Caudate nucleus (tissue), 63 donors: ENCODE measurements at places on chromosomes 5 and 9.

GRCh38 chr5:144369006-144369405, 198.3 kb downstream of the KCTD16 start:
- no peak for DNase-seq

DNA sequence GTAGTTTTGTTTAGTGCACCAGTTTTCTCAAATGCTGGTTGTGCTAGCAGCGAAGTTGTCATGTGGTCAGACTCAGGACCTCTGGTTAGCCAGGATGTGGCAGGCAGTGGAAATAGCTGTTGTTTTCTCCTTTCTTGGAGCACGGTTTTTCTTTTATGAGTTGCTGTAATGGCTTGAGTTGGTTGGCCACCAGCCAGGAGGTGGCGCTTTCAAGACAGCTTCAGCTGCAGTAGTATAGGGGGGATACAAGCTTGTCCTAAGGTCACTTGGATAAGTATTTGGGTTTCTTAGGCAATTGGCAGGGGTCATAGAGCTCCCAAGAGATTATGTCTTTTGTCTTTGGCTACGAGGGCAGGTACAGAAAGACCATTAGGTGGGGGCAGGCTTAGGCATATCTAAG, 274.2 kb upstream of the TARS1 start:
- DNase-seq = no peak

DNA sequence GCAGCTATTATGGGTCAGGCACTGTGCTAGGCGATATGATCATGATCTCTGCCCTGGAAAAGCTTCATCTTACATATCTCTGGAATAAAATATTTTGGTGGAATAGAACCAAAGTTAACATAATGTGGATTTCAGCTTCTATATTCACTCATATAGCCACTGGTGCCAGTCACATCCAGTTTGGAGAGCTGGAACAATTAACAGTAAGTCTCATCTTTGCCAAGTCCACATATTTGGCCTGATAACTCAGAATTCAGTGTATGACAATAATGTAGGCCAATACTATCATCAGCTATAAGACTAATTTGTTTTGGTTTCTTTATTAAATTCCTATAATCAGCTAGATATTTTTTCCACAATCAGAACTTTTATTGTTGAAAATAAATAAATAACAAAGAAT, 5.9 kb upstream of the FAM13B start:
- no peak for DNase-seq

- DNase-seq = no peak
Observed at GRCh38 chr9:70902171-70902570, 219.2 kb downstream of the TRPM3 start.

GRCh38 chr9:2559192-2560152, 62.1 kb upstream of the VLDLR start:
- peak; percentile 18 for DNase-seq

- no peak for DNase-seq
Observed at GRCh38 chr5:8710426-8710930, 835.4 kb downstream of the SEMA5A start.

GRCh38 chr9:96453625-96454024, 3.7 kb downstream of the HABP4 start:
- no peak for DNase-seq

- no peak for DNase-seq
Observed at GRCh38 chr9:104915049-104915448, 12.9 kb downstream of the ABCA1 start.

GRCh38 chr5:16383544-16384052, 82.0 kb downstream of the ZNF622 start:
- no peak for DNase-seq

DNA sequence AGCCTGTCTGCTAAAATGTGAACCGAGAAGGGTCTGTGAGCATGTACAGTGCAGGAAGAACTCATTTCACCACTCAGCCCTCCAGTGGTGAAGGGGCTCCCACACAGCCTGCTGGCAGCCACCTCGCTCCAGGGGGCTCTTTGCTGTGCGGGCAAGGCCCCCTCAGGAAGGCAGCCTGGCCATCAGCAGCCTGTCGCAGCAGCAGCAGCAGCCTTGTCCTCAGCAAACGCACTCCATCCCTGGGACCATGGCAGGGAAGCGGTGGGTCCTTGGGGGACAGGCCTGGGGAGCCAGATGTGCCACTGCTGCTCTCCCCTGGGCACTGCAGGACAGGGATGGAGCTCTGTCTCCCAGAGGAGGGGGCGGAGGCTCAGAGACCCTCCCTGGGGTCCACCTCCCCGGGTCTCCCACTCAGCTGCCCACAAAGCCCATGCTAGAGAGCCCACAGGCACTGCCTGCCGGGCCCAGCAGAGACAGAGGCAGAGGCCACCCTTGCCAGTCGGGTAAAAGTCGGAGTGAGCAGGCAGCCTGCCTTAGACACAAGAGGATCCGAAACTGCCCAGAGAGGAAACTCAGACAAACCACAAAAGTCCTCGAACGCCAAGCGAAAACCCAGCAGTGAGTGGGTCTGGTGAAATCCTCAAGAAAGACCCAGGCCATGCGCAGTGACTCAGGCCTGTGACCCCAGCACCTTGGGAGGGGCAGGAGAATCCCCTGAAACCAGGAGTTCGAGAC, 8.0 kb downstream of the BRD3 start:
- no peak for DNase-seq

DNA sequence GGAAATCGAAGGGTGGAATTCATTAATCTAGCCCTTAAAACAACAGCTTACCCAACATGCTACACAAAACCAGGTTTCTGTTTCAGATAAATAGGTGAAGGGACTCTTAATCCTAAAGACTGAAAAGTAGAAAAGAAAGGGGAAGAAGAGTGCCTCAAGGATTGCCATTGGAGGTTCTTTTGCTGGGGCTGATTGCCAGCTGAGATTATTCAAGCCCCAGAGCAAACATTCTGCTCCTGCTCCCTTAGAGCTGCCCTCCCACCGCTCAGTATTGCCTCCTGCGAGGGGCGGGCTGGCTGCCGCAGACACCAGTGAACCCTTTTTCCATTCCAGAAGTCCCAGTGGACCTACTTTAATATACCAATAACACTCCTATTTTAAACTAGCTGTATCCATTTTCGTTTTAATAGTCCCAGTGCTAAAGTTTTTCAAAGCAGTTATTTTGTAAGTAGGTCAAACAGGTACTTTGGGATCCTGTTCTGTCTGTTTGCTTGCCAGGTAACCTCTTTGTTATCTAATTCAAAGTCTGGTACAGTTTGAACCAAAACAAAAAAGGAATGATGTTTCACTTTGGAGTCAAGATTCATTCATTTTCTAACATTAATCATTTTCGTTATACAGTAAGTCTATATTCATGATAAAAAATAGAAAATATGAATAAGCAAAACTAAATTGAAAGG, 38.6 kb downstream of the HMGCS1 start:
- DNase-seq = no peak

GRCh38 chr9:10026443-10026984, 586.3 kb downstream of the PTPRD start:
- no peak for DNase-seq

DNA sequence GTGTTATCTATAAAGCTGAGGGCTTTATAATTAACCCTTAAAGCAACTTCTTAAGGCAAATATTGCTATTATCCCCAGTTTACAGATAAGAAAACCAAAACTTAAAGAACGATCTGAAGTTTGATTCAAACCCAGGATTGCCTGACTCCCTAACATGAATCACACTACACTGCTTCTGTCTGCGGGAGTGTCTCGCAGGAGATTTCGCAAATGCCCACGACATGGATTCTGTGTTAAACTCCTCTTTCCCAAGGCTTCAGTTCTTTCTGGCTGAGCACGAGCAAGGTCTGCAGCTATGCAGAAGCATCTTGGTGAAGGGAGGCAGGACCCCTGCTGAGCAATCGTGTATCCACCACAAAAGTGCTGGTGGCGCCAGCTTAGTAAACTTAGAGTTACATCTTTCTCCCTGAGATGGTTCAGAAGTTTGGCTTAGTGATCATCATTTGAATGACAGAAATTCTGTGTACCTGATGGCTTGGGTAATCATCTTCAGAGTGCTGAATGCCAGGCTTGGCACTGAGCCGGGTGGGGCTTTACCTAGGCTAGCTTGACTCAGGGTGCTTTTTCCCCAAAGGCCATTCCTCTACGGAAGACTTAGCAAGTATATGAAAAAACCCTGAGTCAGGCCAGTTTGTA, 81.4 kb upstream of the PIK3R1 start:
- DNase-seq = no peak

DNA sequence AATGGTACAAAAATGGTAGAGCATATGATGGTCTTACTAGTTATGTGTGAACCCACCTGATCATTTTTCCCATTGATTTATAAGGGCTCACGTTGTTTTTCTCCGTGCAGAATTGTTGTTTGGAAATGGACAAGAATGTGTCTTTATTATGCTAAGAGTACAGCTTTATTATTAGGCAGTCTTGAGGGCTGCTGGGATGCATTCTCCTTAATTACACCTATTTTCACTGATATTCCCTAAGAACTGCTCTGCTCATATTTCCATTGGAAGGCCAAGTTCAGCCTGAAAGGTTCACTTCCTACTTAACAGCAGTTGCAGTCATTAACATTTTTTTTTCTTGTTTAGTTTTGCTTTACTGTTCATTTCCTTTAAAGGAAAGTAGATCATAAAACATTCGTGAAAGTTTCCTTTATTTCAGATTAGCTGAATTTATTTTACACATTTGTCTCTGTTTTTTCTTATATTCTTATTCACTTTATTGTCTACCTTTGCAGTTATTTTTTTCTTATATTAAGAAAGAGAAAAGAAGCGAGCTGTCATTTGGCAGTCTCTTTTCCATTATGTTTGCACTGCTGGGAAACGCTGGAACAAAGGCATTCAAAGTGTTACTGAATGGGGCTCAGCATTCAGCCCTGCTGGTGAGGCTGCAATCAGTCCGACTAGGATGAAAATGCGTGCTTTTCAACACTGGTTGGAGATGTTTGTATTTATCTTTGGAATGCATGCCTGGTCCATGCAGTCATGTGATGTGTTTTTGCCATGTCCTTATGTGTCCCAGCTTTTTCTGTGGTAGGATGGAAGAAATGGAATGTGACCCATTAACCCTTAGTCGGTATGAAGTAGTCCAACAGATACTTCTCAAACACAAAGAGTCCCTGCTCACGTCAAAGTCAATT, 602.7 kb upstream of the ZNF608 start:
- DNase-seq = no peak

DNA sequence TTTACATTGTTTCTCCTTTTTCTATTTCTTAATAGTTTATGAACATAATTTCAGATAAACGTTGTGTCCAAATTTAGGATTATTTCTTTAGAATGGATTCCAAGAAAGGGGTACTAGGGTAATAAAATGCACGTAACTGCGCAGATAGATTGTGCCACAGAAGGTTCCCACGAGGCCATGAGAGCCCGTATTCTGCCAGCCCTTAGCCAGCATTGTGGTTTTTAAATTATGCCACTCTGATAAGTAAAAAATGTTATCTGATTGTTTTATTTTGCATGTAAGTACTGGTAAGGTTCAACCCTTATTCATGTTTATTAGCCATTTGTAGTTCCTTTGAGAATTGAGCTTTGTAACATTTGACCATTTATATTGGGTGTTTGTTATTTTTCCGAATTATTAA, 88.7 kb downstream of the PRKACG start:
- no peak for DNase-seq

GRCh38 chr5:52837591-52838001, 49.9 kb downstream of the ITGA1 start:
- no peak for DNase-seq

DNA sequence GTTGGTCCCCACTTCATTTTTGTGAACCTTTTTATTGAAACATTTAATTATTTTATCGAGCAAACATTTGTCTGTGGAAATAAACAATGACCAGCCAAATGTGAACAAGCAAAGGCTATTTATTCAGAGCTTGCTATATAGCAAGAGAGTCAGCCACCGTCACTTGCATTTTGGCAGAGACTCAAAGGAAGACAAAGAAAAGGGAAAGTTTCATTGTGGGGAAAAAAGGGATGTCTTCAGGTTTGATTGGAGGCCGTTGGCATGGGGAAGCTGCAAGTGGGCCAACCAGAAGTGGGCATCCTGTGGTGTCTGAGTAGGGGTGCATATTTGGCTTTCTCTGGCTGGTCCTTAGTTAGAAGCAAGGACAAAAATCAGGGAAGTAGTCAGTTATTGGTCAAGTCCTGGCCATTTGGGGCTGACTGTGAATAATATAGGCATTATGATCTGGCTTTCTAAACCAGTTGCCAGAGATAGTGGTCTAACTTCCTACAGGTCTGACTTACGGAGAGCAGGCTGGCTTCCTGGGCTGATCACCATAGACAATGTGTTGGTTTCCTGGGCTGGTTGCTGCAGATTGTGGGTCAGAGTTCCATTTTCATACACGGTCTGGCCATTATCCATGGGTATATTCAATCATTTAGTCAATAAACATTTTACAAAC, 16.6 kb downstream of the ENC1 start:
- DNase-seq = no peak

- no peak for DNase-seq
Observed at GRCh38 chr5:159458217-159458711, 128.0 kb upstream of the IL12B start.

DNA sequence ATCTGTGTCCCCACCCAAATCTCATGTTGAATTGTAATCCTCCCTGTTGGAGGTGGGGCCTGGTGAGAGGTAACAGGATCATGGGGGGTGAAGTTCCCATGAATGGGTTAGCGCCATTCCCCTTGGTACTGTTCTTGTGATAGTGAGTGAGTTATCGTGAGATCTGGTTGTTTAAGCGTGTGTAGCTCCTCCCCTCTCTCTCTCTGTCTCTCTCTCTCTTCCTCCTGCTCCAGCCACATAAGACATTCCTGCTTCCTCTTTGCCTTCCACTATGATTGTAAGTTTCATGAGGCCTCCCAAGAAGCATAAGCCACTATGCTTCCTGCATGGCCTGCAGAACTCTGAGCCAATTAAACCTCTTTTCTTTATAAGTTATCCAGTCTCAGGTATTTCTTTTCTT, 28.8 kb downstream of the C5orf15 start:
- no peak for DNase-seq

- DNase-seq = no peak
Observed at GRCh38 chr5:17024686-17025180, 88.6 kb upstream of the MYO10 start.

DNA sequence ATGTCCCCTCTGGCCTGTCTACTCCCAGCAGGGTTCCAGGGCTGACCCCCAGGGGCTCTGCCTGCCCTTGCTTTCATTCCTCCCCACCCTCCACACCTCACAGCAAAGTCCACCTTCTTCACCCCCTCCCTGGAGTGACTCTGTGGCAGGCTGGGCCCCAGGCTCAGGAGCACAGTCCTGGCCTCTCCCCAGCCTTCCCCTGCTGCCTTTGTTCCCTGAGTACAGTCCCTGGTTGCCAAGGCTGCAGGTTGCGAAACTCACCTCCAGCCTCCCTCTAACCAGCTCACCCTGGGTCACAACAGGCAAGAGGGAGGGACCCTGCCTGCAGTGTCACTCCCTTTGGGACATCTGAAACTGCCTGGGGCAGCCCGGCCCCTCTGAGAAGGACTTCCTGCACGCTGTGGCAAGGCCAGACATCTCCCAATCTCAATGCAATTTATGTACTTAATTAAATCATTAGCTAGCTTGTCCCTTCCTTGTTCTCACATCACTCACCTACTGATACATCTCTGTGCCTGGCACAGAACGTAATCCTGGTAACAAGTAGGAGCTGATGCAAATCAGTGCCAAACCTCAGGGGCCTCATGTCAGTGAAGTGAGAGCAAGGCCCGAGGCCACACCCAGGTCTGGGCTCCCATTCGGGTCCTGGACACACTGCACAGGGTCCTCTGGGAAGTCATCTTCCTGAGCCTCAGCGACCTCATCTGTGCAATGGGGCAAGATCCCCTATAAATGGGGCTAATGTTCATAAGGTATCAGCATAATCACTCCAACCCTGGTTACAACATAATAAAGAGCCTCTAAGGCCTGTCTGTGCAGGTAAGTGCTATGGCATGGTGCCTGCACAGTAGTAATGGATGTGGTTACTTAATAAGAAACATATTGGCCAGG, 27.3 kb upstream of the TRIM14 start:
- no peak for DNase-seq

- no peak for DNase-seq
Observed at GRCh38 chr5:322281-322941, 897 bp downstream of the AHRR start.
